ENCODE measurements at places on chromosomes 2 and 18.

GRCh38 chr2:171390941-171391516, 42.8 kb downstream of the METTL8 start:
- DNase-seq, result no peak

DNA sequence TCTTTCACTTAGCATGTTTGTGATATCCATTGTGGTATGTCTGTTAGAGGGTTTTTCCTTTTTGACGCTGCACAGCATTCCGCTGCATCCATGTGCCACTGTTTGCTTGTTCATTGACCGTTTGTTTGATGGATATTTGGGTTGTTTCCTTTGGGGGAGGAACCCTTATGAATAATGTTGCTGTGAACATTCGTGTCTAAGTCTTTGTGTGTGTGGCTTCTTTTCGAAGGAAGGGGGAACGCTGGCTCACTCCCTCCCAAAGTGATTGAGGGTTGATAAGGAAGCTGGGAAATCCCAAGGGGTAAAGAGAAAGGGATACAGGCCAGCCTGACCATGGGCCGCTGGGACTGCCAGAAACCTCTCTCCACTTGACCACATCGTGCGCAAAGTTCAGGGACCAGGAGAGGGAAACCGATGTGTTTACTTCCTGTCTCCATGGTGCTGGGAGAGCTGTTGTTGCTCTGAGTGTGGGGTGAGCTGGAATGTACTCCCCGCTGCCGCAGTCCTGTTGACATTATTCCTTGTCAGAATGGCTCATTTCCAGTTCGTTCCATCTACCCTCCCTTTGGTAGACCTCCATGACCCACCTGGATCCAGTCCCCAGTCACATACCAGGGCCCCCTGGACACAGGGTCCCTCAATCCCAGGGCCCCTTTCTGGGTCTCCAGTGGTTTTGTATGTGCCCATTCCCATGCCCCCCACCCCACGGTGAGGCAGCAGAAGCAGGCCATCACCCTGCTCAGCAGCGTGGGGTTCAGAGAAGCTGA, 39.6 kb downstream of the HS1BP3 start:
- no peak for DNase-seq

DNA sequence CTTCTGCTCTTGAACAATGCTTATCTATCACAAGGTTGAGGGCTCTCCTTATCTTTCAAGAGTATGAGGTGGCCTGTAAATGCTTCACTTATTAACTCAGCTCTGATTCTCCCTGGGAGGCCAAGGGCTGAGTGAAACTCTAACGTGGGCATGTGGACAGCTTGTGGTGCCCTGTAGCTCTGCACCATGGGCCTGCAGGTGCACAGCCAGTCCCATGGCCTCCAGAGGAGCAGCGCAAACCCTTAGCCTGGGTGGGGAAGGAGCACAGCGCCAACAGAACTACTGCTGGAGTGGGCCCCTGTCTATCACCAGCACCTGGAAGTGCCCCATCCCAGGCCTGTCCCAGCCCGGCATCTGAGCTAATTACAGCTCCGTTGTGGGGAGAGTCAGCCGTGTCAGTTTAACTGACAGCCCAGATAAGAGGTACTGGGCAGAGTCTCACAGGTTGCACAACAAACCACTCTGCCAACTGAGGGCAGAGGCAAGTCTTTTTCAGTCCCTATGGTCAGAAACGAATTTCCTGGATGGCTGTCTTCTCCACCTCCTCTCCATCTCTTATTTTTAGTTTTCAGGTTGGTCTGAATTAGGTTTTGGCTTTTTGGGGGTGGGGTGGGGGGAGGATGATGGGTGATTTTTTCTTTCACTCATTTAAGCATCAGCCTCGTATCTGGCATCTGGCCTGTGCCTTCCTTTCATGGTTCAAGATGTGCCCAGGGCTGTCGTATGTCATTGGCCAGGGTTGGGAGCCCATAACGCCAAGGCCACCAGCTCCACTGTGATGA, 219.5 kb downstream of the BCL2 start:
- no peak for DNase-seq

- DNase-seq, result no peak
Observed at GRCh38 chr2:28096421-28096820, 205.9 kb downstream of the BABAM2 start.

GRCh38 chr2:3386448-3386958, 7.0 kb downstream of the TRAPPC12 start:
- no peak for DNase-seq

DNA sequence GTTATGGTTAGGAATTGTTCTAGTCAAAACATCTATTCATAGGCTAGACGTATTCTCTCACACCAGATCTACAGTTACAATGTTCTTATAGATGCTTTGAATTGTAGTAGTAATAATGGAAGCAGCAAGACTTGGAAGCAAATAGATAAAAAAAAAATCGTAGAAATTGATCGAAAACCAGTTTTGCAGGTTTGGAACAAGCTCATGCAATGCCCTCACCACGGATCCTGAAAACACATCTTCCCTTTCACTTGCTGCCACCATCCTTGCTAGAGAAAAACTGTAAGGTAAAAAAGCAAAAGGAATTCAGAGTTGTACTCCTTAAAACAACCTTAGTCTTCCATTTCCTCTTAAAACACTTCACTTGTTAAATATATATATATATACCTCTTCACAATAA, 4.4 kb downstream of the SULT1C4 start:
- DNase-seq, result no peak

DNA sequence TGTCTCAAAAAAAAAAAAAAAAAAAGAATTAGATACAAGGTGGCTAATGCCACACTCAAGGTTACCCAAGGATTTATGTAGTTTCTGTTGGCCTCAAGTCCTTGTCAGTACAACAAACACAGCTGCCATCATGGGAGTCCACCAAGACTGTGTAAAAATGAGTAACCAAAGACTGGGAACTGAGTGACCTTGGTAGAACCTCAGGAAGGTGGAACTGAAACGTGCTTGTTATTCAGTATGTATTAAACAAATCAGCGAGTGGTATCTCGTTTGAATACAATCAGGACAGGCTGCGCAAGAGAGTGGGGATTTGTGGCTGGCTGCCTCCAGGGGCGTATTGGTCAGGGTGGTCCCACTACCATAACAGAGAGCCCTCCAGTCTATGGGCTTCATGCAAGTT, 1.6 kb upstream of the SFTPB start:
- DNase-seq, result no peak

DNA sequence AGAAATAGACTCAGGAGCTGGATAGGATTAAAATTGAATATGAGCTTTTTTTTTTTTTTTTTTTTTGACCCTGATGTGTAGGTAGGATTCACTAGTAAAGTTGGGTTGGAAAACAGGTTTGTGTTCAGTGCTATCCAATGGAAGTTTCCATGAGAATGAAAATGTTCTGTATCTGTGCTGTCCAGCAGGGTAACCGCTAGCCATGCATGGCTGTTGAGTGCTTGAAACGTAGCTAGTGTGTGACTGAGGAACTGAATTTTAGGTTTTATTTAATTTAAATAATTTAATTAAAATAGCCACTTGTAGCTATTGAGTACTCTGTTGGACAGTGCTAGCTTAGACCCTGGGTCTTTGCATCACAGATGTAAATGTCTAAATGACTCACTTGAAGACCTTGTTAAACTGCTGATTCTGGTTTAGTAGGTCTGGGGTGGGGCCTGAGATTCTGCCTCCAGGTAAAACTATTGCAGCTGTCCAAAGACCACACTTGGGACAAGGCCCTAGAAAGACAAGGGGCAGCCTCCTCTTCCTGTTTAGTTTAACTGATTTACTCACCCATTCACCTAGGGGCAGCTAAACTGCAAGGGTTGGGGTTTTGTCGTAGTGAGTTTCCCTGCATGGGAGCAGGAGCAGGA, 84.7 kb upstream of the STON1 start:
- DNase-seq, result no peak

GRCh38 chr2:61090386-61090921, 24.8 kb downstream of the SANBR start:
- no peak for DNase-seq

DNA sequence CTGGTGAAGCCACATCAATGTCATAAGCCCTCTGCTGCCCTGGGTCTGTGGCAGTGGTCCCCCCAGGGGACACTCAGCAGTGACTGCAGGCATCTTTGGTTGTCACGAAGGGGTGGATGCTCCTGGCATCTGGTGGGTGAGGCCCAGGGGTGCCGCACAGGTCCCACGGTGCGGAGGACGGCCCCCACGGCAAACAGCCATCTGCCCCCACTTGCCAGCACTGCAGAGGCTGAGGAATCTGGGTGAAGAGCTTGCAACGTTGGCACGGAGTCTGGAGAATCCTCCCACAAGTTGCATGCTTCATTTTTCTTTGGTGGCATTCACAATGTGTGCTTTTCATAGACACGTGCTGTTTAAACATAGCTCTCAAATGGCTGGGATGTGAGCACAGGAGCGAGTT, 105.1 kb upstream of the PXDN start:
- DNase-seq, result peak; percentile 59

- no peak for DNase-seq
Observed at GRCh38 chr2:27724905-27725701, 46.4 kb upstream of the MRPL33 start.

GRCh38 chr2:103734911-103735310, 973.1 kb downstream of the TMEM182 start:
- no peak for DNase-seq

- DNase-seq, result no peak
Observed at GRCh38 chr2:219490186-219490585, 8.5 kb upstream of the GMPPA start.

- DNase-seq, result no peak
Observed at GRCh38 chr18:36058674-36059073, 8.7 kb downstream of the RPRD1A start.

DNA sequence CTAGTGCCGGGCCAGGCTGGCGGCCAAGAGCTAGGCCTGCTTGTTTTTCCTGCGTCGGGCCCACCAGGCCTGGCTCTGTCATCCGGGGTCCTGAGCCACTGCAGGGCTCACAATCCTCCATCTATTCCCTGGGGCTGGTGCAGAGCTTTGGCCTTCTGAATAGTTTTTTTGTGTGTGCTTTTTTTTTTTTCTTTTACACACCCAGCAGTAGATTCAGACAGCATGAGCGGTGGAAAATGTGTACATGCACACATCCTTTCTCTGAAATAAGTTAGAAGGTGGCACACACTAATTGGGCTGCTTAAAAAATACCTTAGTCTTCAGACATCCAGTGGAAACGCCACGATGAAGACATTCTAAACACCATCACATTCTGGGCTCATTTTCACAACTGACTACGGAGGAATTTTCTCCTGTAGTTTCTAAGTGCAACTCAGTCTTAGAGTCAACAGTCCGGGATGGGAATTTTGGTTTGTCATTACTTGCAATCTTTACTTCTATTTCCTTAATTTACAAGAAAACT, 6.1 kb downstream of the ZFP36L2 start:
- no peak for DNase-seq

DNA sequence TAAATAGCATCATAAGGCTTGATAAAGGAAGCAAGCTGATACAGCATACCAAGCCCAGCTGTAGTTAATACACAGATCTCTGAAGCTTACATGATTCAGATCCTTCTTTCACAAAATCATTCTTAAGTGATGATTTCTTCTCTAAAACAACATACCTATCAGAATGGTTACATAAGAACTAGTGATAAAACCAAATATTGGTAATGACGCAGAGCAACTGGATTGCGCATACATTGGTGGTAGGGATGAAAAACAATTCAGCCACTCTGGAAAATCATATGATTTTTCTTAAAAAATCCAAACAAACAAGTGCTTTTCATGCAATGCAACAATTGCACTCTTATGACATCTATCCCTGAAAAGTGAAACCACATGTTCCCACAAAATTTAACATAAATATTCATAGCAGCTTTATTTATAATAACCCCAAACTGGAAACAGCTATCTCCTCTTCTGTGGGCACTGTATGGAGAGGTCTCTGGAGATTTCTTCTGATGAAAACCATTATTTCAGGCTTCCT, 153.6 kb upstream of the DSEL start:
- DNase-seq, result no peak

GRCh38 chr2:9230881-9231280, 24.3 kb downstream of the ASAP2 start:
- DNase-seq, result no peak

GRCh38 chr2:20542746-20543468, 96.0 kb downstream of the RHOB start:
- no peak for DNase-seq

DNA sequence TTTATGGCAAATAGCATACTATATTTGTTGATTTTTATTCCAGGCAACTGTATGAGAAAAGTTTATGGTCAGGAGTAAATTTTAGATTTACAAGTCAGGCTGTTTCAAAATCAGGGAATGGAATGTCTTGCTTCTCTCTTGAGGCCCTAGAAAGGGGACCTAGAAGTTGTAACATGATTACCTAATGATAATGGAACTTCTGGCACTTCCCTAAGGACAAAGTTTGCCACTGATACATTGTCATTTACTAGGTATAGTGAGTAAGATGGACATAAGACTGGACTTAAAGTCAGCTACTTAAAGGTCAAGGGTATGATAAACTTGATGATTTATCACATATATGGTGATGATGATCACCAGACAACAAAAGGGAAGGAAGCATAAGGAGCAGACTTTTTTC, 103.3 kb upstream of the VRK2 start:
- DNase-seq, result no peak

DNA sequence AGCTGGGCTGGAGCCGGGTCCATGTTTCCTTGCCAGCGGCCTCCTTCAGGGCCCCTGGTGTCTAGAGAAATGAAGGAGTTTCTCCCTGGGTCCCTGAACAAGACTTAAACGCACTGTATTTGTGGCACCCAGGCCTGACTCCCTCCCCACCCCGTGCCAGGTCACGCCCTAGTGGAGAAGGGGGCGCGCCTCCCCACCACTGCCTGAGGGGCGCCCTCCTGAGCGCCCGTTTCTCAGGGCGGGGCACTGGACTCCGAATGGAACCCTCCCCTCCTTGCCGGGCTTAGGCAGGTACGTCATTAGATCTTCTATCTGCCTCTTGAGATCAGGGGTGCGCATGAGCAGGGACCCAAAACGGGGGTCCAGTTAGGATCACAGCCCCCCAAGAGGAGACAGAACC, 16.3 kb downstream of the ODC1 start:
- no peak for DNase-seq

GRCh38 chr2:128169497-128169896, 78.5 kb downstream of the UGGT1 start:
- DNase-seq, result no peak

- no peak for DNase-seq
Observed at GRCh38 chr2:96261328-96262003, 4.3 kb downstream of the TMEM127 start.

GRCh38 chr2:112725545-112726457, 5.0 kb downstream of the NT5DC4 start:
- no peak for DNase-seq

DNA sequence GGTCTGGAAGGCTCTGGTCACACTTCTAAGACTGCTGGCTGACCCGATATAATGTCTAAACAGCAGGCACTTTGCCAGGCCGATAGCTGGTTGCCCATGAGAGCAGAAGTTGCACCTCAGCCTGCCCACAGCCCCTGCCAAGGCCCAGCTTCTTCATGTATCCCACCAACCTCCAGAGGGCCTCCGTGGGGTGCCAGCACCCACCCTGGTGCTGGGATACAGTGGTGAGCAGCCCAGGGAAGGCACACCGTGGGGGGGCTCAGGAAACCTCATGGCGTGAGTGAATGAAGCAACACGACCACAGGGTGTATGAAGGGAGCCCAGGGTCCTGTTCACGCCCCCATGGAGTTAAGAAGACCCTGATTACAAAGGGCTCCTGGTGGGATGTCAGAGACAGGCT, 16.2 kb upstream of the GLI2 start:
- DNase-seq, result no peak

All from caudate nucleus (tissue), 63 donors.